Stimulated activated CD8-positive, alpha-beta memory T cell treated with anti-CD3 and anti-CD28 coated beads, Interleukin-15, amount 100 ng/mL, for 4 hours (primary cell): ENCODE measurements at places on chromosomes 7 and 10.

- DNase-seq = no peak
These were observed 136.7 kb downstream of the DLG5 start for GRCh38 chr10:77789861-77790260.

DNA sequence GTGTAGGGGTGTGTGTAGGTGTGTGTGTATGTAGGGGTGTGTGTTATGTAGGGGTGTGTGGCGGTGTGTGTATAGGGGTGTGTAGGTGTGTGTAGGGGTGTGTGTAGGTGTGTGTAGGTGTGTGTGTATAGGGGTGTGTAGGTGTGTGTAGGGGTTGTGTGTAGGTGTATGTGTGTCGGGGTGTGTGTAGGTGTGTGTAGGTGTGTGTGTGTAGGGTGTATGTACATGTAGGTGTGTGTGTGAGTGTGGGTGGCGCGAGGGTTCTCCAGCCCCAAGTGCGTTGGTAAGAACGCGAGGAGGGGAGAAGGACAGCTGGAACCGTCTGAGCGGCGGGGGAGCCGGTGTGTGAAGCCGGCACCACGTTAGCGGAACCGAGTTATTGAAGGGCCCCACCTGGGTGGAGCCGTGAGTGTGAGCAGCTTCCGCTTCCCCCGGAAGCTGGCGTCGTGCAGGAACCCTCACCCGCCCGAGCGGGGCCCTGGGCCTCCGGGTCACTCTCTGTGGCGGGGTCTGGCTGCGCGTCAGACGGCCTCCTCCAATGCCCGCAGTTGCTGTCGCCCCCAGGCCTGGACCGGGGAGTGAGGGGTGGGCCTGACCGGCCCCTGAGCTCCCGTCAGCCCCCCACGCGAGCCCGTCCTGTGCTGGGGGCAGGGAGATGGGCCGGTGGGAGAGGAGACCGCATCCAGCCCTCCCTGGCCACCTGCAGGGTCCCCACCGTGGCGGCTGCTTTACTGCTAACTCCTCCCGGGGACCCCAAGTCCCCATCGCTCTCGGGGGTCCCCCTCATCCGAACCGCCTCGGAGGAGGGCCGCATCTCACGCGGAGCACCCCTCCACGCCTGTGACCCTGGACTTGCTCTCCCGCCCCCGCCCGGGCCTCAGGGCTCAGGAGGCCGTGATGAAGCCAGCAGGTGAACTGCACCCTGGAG, 49.6 kb upstream of the PSMG3 start:
- DNase-seq = no peak

DNA sequence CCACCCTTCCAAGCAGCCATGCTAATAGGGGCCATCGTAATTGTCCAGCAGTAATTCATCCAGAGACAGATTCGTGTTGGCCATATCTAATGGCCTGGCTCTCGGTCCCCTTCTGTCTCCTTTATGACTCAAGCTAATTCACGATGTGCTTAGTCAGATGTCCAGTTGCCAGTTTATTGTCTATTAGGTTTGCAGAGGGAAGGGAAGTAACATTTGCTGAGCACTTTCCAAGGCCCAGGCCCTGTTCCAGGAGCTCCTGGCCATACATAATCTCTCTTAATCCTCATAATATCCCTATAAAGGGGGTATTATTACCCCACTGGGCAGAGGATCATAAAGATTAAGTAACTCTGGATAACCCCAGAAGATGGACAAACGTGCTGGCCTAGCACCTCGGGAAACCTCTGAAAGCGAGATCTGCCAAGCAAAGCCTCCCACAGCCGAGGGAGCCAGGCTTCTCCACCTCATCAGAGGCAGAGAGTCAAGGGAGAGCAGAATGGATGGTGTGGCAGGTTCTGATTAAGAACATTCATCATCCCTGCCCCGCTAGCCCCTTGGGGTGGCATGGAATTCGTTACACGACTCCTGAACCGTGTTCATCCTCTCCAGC, 153.7 kb downstream of the PLXNA4 start:
- DNase-seq = no peak

DNA sequence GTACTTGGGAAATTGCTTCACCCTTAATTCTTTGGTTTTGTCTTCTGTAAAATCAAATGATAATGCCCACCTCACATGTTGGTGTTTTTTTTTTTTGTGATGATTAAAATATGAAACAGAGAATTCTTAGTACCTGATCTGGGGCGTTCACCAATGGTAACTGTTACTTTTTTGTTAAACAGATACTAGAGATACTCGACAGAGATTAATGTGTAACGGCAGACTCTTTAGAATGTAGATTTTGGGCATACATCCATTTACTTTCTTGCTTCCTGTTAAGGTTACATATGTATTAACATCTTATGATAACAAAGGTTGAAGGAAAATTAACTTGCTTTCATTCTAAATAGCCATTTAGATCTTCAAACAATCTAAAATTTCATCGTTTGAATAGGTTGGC, 23.3 kb downstream of the PLXDC2 start:
- no peak for DNase-seq

DNA sequence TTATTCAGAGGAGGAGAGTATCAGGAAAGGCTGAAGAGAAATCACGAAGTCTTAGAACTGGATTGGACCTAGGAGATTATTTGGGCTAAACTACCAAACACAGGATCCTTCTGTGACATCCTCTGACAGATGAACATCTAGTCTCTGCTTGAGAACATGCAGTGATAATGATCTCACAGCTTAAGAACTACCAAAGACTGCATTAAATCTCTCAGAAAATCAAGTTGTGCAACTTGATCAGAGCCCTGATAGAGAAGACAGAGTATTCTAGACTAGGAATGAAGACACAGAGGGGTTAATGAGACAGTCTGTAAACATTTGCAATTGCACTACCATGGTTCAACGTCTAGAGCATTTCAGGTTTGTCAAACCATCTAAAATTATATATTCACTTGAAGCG, 37.1 kb upstream of the AGBL3 start:
- DNase-seq = no peak

DNA sequence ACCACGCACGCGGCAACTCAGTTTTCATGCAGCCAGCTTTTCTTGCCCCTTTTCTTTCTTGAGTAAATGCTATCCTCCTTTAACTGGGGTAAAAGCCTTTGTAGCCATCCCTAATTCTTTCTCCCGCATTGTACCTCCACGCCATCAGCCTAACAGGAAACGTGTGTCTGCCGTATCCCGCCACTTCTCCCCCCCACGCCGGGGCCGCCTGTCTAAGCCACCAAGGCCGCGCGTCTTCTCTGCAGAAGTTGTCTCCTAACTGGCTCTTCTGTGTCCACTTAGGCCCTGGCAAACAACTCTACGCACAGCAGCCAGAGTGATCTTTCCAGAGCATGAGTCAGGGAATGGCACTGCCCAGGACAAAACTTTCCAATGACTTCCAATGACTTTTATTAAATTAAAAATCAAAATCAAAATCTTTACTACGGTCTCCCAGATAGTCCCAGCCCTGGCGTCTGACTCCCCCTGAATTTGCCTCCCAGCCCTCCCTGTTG, 74.6 kb downstream of the XRCC2 start:
- DNase-seq = no peak

GRCh38 chr7:148270576-148270975, 320.0 kb upstream of the C7orf33 start:
- DNase-seq = no peak
